ENCODE measurements at places on chromosomes 6 and 20. TPM values are rescaled to one million over a fixed set of nuclear protein-coding genes. Genes with fewer than 3 reads are reported as not detected.

Gene SOX18
- total RNA-seq, result 16.9 TPM

DNA sequence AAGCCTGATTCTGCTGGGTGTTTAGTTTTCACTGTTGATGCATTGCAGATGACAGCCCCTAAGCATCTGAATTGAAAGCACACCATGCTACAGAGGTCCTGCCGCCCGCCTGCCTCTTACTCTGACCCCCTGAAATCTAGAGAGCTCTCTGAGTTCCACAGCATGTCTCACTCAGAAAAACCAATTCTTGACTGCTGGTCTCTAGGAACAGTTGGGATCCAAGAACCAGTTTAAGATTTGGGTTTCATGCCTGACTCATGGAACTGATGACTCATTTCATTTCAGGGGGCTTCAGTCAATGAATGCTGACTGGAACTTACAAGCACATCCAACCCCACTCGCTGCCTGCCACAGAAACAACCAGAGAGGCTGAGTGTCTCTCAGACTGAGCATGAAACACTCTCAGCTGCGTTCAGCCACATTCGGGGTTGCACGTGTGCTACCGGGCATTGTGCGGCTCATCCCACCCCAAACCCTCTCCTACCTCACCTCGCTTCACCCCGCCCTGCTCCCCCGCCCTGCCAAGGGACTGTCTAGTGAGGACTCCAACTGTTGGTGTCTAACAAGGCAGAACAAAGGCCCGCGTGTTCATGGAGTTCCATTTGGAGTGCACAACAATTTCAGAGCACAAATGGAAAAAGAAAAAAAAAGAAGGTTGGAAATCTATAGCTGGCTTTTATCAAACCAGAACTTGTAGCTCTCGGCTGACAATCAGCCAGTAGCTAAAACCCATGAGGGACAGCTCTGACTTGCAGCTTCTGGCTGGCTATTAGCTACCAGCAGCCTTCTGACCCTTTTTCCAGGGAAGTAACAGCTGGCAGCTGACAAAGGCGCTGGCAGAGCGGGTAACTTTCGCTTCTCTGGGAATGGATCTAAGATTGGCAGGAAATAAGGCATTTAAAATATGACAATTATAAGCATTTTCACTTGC, 20.0 kb upstream of the TRAF3IP2 start:
- H3K4me3 ChIP-seq, result no peak overlapping the region
- no peaks in the 10 kb centered on the region for H3K36me3 ChIP-seq
- no peaks in the 10 kb centered on the region for H3K27me3 ChIP-seq
- H3K27ac ChIP-seq, result peak overlapping the region; percentile 17
- DNase-seq, result peak; percentile 21
- no peaks in the 10 kb centered on the region for H3K4me1 ChIP-seq

DNA sequence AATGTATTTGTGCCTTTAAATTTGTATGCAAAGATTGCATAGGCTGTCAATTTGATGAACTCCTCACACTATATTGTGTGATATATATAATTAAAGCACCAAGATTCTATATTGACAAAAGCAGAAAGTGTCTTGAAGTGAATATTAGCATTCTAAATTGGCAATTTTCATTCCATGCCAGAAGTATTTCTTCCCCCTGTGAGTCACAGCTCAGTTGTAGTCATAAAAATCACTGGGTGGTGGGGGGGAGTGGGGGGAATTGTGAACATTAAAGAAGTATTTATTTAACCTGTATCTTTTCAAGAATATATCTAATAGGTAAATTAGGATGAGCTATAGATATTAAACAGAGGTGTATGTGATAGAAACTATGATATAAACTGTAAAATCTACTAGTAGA, 3.1 kb upstream of the ARMC2 start:
- no peak overlapping the region for H3K4me3 ChIP-seq
- H3K4me1 ChIP-seq, result peaks cover 10% of the 10 kb centered on the region
- no peak for DNase-seq
- no peak overlapping the region for H3K27ac ChIP-seq
- no peaks in the 10 kb centered on the region for H3K27me3 ChIP-seq

DNA sequence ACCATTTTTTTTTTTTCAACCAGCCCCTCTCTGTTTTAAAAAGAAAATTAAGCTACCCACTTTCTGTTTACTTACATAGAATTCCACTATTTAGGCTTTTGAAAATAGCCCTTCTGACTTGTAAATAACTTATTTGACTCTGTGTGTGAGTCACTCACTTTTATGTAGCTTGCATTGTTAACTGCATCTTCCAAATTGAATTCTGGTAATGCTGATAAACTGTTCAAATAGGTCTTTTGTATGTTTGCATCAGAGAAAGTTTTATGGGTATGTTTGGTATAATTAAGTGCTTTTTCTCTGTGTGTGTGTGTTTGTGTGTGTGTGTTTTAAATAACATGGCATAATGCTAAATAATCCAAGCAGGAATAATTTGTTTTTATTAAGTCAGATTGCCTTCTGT, 360.1 kb downstream of the PLCB1 start:
- no peak for DNase-seq
- no peak overlapping the region for H3K4me3 ChIP-seq
- H3K27ac ChIP-seq, result no peak overlapping the region
- H3K36me3 ChIP-seq, result no peaks in the 10 kb centered on the region

Gene MAD2L1BP
- 22.0 TPM for total RNA-seq

Gene MCCD1
- not detected for total RNA-seq

Gene LTB
- total RNA-seq, result not detected

Gene COL19A1
- not detected for total RNA-seq

GRCh38 chr6:53651205-53651763, 14.3 kb downstream of the KLHL31 start:
- H3K36me3 ChIP-seq, result no peaks in the 10 kb centered on the region
- H3K27me3 ChIP-seq, result no peaks in the 10 kb centered on the region
- H3K4me3 ChIP-seq, result peak overlapping the region; percentile 14

Gene ANKRD66
- total RNA-seq, result not detected

GRCh38 chr6:84019842-84020211, 13.7 kb upstream of the MRAP2 start:
- H3K4me3 ChIP-seq, result no peak overlapping the region
- no peaks in the 10 kb centered on the region for H3K36me3 ChIP-seq
- H3K27me3 ChIP-seq, result no peaks in the 10 kb centered on the region
- H3K4me1 ChIP-seq, result no peaks in the 10 kb centered on the region
- DNase-seq, result no peak

Gene CPNE5
- total RNA-seq, result 2.2 TPM
